ENCODE measurements at places on chromosomes 5 and 9. TPM values are rescaled to one million over a fixed set of nuclear protein-coding genes. Genes with fewer than 3 reads are reported as not detected.

CTXN3 gene
- total RNA-seq: not detected

PRLR gene
- total RNA-seq: under 0.01 TPM

DNAJC18 gene
- total RNA-seq: 13.6 TPM

SLC31A2 gene
- 6.3 TPM for total RNA-seq

CHSY3 gene
- 15.0 TPM for total RNA-seq

IFNK gene
- total RNA-seq: not detected

SEMA6A gene
- 74.6 TPM for total RNA-seq

GAS1 gene
- 45.8 TPM for total RNA-seq

DMRT1 gene
- total RNA-seq: not detected

FAM78A gene
- 9.8 TPM for total RNA-seq

MCC gene
- 92.7 TPM for total RNA-seq

ARSB gene
- 32.3 TPM for total RNA-seq

FAM221B gene
- not detected for total RNA-seq

SLC12A2 gene
- 71.3 TPM for total RNA-seq

ANXA2R gene
- 0.36 TPM for total RNA-seq

OGN gene
- total RNA-seq: not detected

RANBP17 gene
- 43.6 TPM for total RNA-seq

TICAM2 gene
- total RNA-seq: 0.69 TPM

SLC25A2 gene
- total RNA-seq: not detected

OBP2B gene
- total RNA-seq: not detected

KCNMB1 gene
- total RNA-seq: not detected

RELL2 gene
- 7.3 TPM for total RNA-seq

CLIC3 gene
- total RNA-seq: not detected

PCDHGA5 gene
- 0.15 TPM for total RNA-seq

LRSAM1 gene
- 19.6 TPM for total RNA-seq

BAG1 gene
- 27.3 TPM for total RNA-seq

CSF2 gene
- total RNA-seq: not detected

GABBR2 gene
- 5.1 TPM for total RNA-seq

TAS2R1 gene
- not detected for total RNA-seq

PLPP7 gene
- 6.3 TPM for total RNA-seq

PRR16 gene
- total RNA-seq: 1.1 TPM

CCNI2 gene
- total RNA-seq: not detected

TMEM174 gene
- total RNA-seq: not detected

TMEM167A gene
- 46.6 TPM for total RNA-seq

GPR21 gene
- 1.1 TPM for total RNA-seq

ABLIM3 gene
- total RNA-seq: 5.2 TPM

PCDHAC1 gene
- not detected for total RNA-seq

SHC3 gene
- 1.1 TPM for total RNA-seq

HRH2 gene
- total RNA-seq: 0.73 TPM

PIP5KL1 gene
- total RNA-seq: 0.34 TPM

FGF1 gene
- 0.34 TPM for total RNA-seq

MARCHF11 gene
- not detected for total RNA-seq

WASHC1 gene
- total RNA-seq: 5.1 TPM

OTP gene
- not detected for total RNA-seq

FRMD3 gene
- total RNA-seq: under 0.01 TPM

PDGFRB gene
- 1.3 TPM for total RNA-seq

AQP3 gene
- total RNA-seq: not detected

PCDHGB5 gene
- 12.5 TPM for total RNA-seq
